ENCODE measurements at places on chromosomes 3 and 15.

- DNase-seq: no peak
Observed at GRCh38 chr3:168858327-168858726, 762.6 kb upstream of the GOLIM4 start.

- no peak for DNase-seq
Observed at GRCh38 chr3:193630005-193630404, 37.0 kb downstream of the OPA1 start.

DNA sequence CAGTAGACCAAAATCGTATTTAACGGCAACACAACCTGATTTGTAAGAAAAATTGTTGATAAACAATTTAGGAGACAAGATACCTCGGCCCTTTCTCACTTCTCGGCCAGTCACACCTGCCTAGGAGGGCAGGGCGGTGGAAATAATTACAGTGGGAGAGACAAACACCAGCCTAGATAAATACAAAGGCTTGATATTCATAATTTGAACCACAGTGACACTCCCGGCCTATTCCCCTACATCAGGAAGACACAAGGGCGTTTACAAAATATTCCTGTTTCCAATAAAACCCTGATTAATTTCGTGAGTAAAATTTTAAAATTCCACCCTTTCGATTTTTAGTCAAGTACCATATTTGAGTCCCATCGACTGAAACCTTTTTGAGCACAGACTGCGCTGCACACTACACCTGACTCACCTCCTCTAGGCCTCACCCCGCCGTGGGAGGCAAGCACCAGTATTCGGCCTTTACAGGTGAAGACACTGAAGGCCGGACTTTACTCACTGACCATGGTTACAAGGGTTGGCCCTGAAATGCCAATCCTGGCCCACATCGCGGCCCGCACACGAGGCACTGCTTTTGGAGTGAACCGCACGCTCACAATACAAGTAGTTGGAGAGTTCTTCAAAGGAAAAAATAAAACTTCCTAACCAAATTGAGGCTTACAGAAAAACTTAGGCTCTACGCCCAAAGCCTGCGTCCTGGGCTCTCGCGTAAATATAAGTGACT is 794 bp downstream of the ARPP19 start:
- peak; percentile 52 for DNase-seq

DNA sequence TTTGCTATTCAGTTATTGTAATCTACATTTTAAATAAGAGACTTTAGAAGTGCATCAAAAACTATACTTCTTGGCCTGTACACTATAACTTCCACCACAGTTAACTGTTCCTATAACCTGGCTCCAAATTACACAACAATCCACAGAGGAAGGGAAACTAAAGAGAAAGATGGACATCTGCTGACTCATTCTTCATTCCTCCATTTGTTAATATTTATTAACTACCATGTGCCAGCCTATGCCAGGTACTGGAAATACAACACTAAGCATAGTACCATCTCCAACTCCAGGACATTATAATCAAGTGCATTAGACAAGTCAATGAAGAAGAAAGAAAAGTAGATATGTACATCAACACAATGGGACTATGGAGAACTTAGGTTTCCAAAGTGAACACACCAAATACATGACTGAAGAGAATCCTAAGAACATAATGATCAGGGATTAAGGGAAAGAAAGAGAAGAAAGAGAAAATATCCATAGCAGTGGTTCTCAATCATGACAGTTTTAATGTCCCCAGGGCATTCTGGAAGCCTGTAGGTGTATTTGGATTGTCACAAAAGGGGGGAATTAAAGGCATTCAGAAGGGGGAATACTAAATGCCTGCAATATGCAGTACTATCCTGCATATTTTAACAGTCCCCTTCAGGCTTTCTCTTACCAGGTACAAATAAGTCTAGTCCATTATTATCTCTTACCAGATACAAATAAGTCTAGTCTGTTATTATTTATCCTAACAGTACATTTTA is 8.9 kb downstream of the ICE2 start:
- no peak for DNase-seq

- DNase-seq: peak; percentile 75
Observed at GRCh38 chr3:69411346-69411745, 25.5 kb upstream of the FRMD4B start.

DNA sequence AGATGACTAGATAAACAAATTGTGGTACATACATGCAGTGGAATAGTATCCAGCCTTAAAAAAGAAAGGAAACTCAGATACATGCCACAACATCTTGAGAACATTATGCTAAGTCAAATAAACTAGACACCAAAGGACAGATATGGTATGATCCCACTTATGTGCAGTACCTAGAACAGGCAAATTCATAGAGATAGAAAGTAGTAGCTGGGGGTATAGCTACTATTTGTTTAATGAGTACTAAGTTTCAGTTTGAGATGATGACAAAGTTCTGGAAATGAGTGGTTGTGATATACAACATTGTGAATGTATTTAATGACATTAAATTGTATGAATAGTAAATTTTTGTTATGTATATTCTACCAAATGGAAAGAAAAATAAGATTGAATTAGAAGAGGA is 477.2 kb upstream of the CFAP20DC start:
- no peak for DNase-seq

GRCh38 chr3:141796889-141797781 is 33.9 kb downstream of the GRK7 start:
- no peak for DNase-seq

GRCh38 chr15:90336705-90337141 is 15.4 kb upstream of the ZNF774 start:
- DNase-seq: peak; percentile 73

DNA sequence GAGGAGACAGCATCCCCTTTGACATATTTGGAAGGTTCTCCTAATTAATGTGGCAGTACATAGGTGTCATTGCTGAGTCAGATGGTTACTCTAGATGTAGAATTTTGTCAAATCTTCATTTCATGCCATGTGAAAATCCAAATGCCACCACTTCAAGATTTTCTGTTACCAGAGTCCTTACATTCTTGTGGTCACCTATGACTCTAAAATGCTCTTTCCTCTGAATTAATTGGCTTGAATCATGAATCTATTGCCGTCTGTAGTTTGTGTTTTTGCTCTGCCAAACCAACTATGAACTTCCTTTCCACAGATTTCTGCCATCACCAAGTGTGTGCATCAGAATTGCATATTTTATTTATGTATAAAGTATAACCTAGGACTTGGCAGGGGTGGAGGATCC is 269.4 kb upstream of the ZPLD1 start:
- DNase-seq: no peak

GRCh38 chr3:47581422-47581821 is 2.8 kb upstream of the CSPG5 start:
- no peak for DNase-seq

DNA sequence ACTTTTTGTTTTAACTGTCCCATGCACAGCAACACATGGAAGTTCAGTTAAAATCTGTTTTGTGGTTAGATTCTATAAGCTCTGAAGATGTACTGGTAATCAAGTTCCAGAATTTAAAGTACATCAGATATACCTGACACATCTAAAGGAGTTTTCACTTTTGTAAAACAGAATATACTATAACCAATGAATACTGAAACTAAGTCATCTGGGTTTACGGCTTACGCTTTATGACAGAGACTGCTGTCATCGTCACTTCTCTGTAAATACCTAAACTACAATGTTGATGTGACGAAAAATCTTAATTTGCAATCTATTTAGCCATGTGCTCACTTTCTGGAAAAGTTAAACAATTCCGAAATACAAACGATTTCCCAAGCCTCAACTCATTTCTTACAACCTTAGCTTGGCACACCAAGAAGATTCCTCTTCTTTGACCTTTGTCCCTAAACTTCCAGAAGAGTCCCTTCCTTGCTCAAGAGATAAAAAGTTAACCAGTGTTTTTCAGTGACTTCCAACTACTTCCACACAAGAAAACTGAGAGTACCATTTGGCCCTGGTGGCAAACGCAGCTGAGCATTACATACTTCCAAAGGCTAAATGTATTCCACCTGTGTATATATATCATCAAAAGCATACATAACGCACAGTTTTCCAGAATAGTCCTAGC is 56.8 kb upstream of the NEK10 start:
- no peak for DNase-seq

- DNase-seq: no peak
Observed at GRCh38 chr3:180265551-180265950, 228.8 kb upstream of the PEX5L start.

DNA sequence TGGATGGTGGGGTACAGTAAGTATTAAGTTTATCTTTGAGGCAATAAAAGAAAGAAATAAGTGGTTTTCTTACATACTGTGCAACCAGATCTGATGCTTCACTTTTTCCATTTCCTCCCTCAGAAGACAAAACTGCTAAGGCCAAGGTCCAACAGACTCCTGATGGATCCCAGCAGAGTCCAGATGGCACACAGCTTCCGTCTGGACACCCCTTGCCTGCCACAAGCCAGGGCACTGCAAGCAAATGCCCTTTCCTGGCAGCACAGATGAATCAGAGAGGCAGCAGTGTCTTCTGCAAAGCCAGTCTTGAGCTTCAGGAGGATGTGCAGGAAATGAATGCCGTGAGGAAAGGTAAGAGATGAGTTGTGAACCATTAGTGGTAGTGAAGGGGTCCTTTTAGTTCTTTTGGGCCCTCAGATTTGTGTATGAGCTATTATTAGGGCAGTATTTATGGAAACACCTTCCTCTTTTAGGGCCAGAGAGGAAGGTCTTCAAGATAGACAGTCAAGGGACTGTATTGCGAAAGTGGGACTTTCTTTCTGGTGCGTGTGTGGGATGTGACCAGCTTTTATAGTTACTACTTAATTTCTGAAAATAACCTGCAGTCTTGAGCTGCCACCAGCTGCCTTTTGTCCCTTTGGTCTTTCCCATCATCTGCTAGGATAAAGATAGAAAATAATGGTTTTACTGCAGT is 4.6 kb downstream of the ALAS1 start:
- no peak for DNase-seq

GRCh38 chr3:23067116-23067515 is 136.0 kb upstream of the UBE2E2 start:
- DNase-seq: no peak

DNA sequence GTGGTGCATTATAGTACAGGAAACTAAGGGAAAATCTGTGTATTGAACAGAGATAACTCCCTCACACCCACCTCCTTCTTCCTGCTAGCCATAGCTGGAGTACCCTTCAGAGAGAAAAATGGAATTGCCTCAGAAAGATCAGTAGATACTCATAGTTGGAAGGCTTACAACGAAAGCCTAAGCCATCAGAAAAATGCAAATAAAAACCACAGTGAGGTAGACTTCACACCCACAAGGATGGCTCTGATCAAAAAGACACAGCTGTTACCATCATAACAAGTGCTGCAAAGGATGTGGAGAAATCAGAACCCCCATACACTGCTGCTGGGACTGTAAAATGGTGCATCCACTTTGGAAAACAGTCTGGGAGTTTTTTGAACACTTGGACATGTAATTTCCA is 7.4 kb upstream of the DLG1 start:
- no peak for DNase-seq

GRCh38 chr15:38941399-38941953 is 376.9 kb upstream of the RASGRP1 start:
- no peak for DNase-seq

DNA sequence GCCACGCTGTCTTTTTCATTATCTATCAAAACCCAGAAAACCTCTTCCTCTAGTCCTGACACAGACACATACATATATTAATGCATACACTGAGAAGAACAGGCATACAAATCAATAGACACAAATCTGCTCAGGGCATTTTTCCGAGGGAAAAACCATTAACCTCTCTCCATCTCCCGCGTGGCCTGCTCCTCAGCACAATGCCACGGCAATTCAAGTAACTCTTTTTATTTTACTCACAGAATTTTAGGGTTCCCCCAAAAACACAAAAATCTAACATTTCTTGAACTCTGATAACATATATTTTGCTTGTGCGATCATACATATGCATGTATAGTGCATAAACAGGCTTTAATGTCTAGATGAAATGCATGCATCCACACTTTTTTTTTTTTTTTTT is 110.8 kb upstream of the NSMCE3 start:
- DNase-seq: no peak

DNA sequence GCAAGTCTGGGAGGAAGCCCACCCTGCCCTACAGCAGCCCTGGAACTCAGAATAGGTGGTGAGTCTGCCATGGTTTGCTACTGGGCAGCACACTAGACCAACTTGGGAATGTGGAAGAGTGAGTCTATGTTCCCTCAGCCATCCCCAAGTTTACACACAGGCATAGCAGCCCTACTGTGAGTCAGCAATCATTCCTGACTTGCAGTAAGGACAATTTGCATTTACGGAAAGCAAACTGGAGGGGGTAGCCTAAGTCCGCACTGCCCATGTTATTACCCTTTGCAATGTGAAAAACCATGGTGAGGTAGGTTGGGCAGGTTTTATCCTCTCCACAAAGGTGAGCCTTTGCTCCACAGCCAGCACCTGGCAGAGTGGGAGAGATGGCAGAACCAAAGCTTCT is 4.6 kb downstream of the TCTA start:
- no peak for DNase-seq

DNA sequence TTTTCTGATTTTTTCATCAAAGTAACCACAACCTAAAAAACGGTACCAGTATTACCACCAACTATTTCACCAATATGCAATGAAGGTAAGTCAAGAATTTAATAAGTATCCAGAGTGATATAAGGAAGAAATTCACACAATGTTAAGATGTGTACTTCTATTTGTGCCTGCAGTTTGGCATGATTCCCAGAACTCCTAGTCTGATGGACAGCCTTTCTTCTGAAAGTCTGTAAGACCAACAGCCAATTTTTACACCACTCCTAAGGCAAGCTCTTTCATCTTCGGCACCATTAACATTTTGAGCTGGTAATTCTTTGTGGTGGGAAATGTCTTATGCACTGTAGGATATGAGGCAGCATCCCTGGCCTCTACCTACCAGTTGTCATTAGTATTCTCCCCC is 108.3 kb downstream of the VPS13C start:
- DNase-seq: no peak

- DNase-seq: no peak
Observed at GRCh38 chr3:25843332-25843731, 53.4 kb downstream of the OXSM start.

- DNase-seq: peak; percentile 22
Observed at GRCh38 chr3:32569540-32570420, 878 bp downstream of the DYNC1LI1 start.

DNA sequence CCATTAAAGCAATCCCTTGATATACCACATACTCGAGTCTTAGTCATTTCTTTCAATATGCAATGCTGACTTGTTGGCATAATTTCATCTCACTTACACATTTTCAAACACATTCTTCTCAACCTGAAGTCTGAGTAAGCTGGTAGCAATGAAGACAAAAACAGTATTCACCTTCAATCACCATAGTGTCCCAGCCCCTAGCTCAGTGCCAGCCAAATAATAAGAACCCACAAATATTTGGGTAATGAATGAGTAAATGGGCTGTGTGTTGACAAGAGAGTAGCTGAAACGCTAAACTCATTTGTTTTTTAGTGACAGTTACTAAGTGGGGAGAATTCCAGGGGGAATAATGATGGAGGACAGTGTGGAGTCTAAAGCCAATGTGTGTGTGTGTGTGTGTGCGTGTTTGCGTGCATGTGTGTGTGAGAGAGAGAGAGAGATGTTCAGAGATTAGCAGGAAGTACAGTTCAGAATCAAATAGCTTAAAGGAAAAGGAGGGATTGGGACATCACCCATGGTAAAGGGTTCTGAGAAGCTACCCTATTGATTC is 165.7 kb downstream of the GAP43 start:
- DNase-seq: peak; percentile 79

- peak; percentile 96 for DNase-seq
Observed at GRCh38 chr15:91866371-91866905, 12.9 kb downstream of the SLCO3A1 start.
